ENCODE measurements at places on chromosomes 4 and X.

DNA sequence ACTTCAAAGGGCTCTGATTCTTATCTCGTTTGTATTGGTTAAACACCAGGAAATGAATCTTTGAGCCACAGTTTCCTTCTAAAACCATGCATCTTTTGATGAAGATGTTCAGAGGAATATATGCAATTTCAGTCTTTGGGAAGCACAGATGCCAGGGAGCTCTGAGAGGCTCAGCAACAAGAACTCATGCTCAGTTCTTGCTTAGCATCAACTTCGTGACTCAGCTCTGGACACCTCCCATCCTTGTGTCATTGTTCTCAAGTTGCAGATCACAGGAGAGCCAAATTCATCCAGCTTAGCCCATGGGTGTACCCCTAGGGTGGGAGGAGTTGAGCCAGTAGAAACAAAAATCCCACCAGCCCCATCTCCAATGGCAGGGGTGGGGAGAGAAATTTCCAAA, 219.6 kb upstream of the MAOA start:
- DNase-seq, result no peak

GRCh38 chr4:105184316-105184980, 37.8 kb downstream of the TET2 start:
- no peak for DNase-seq

- DNase-seq, result no peak
Observed at GRCh38 chr4:112771-113170, 11.5 kb upstream of the ZNF718 start.

DNA sequence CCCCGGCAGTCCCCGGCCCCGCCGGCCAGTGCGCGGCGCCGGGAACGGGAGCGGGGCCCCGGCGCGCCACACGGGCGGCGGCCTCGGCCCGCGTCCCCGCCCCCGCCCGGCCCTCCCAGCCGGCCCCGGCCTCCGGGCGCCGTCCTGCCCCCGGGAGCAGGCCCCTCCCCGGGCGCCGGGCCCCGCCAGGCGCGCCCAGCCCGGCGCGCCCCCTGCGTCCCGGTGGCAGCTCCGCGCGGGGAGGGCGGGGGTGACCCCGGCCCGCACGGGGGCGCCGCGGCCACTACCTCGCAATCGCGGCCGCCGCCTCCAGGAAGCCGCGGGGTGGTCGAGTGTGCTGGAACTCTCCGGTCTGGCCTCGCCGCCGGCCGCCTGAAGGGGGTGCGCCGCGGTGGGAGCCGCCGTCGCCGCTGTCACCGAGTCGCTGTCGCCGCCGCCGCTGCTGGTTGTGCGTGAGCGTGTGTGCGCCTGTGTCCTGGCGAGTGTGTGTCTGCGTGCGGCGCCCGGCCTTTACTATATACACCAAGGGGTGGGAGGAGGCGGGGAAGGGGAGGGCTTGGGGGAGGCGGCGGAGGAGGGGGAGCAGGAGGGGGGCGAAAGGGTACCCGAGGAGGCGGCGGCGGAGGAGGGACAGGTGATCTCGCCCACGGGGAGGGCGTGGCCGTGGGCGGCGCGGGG, at the start of gene RAI2:
Gene RAI2 (minus strand): TSS at position 488 of the 678 bp plus-strand sequence. CDS start 59,288 bp downstream, outside the sequence.
- DNase-seq, result no peak

- no peak for DNase-seq
Observed at GRCh38 chr4:138500869-138501268, 258.7 kb upstream of the SLC7A11 start.

GRCh38 chrX:1167466-1167865, 45.0 kb downstream of the CRLF2 start:
- DNase-seq, result no peak

- DNase-seq, result no peak
Observed at GRCh38 chr4:155667222-155667567, 547 bp downstream of the GUCY1A1 start.

DNA sequence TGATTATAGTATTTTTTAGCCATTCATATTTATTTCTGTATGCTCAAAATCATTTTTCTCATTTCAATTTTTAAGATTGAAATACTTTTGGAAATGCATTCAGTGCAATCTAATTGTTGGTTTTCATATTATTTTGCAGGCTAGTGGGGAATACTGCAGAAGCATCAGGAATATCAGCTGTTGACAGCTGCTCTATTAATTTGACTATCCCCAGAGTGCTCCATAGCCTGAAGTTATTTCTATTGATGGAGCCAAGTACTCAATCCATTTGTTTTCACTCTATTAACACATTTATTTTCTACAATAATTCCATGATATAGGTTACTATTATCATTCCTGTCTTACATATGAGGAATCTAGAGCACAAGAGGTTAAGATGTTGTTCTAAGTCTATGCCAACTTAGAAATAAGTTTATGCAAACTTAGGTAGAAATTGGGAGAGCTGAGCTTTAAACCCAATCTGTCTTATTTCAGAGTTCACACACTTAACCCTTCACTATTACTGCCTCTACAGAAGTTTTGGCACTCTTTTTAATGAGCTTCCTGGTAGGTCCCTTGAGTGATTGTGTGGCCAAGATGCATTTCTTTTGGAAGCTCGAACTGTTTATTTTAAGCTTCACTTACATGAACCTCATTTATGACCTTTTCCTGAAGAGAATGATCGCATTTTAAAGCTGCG, 65.6 kb upstream of the PCDH18 start:
- no peak for DNase-seq

DNA sequence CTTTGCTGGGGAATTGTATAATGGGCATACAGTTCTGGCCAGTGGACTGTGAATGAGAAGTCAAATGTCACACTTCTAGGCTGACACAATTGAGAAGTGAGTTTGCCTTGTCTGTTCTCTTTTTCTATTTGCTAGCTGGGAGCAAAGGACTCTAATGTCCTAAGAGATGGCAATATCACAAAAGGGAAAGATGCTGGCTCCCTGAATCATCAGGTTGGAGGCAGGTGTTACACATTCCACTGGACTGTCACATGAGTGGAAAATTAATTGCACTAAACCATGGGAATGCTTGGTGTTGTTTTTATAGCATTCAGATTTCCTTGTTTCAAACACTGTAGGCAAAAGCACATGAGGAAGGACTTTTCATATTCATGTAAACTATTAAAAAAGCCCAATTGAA, 388.3 kb downstream of the ADAM29 start:
- DNase-seq, result no peak

DNA sequence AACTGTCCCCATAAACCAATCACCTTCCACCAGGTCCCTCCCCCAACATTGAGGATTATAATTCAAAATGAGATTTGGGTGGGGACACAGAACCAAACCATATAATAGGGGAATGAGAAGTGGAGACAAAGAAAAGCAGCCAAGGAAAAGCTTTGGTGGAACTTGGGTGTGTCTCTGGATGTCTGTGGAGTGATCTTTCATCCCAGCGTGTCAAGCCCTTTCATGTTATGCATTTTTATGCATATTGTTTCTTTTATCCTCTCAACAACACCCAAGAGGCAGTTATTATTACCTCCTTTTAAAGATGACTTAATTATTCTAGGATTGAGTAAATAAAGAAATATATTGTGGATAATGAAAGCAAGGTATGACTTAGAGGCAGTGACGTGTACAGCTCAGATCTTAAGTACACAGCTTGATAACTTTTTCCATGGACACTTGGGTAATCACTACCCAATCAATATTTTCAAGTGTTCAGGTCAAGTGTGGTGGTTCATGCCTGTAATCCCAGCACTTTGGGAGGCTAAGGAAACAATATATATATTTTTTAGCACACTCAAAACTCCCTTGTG, 42.6 kb upstream of the HOPX start:
- no peak for DNase-seq

GRCh38 chr4:82508806-82509428, 52.9 kb downstream of the TMEM150C start:
- DNase-seq, result no peak

- DNase-seq, result no peak
Observed at GRCh38 chr4:158050942-158051341, 121.9 kb downstream of the GASK1B start.

DNA sequence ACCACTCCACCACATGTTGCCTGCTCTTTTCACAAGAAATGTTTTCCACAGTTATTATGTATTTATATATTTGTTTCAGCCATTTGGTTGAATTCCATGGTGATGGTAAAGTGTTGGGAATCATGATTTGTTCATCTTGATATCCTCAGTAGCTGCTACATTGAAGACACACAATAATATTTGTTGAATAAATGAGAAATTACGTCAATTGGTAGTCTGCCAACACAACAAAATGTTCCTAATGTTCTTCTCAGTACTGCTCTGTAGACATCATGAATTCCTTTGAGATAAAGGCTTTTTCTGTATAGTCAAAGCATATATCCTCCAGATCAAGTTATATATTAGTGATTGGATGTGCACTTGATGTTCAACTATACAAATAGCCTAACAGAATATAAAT, 29.5 kb downstream of the CXXC4 start:
- DNase-seq, result no peak

DNA sequence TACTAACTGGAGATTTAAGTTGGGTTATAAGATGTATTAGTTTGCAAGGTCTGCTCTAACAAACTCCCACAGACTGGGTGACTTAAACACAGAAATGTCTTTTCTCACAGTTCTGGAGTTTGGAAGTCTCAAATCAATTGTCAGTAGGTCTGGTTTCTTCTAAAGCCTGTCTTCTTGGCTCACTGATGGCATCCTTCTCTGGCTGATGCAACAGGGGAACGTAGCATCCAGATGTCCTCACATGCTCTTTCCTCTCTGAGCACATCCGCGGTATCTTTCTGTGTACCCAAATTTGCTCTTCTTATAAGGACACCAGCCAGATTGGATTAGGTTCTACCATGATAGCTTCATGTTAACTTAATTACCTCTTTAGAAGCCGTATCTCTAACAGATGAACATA, 63.2 kb upstream of the BMP3 start:
- DNase-seq, result no peak

DNA sequence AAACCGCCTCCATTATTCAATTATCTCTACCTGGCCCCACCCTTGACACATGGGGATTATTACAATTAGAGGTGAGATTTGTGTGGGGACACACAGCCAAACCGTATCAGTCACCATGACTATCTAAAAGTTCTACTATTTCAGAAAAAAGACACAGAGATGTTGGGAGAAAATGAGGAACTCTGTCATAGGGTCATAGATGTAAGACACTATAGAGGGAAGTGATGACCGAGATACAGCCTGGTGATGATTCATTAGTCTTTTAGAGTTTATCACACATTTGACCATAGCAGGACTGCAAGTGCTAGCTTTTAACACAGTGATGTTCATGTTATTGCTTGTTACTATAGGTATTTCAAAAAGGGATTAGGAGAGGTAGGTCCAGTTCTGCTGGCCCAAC, 357.0 kb upstream of the AADAT start:
- no peak for DNase-seq

- DNase-seq, result no peak
Observed at GRCh38 chr4:49058306-49058705, 72.2 kb downstream of the CWH43 start.

- peak; percentile 13 for DNase-seq
Observed at GRCh38 chrX:132292793-132293192, 73.5 kb upstream of the RAP2C start.

DNA sequence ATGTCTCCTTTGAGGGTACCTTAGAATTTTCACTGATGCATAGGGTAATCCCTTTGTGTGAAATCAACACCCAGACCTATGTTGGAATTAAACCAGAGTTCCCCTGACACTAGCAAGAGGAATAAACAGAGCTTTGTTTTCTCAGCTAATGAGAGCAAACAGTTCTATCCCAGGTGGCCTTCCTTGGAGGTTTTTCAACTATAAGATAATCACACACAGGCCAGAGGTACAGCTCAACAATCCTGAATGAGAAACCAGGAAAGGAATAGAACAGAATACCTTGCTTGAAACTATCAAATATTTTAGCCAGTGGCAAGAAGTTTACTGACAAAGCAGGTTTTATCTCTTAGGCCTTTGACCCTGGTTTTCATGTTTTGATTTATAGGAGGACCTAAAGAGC, 100.2 kb downstream of the OTC start:
- no peak for DNase-seq

GRCh38 chr4:152572417-152573086, 36.7 kb upstream of the FBXW7 start:
- peak; percentile 26 for DNase-seq

DNA sequence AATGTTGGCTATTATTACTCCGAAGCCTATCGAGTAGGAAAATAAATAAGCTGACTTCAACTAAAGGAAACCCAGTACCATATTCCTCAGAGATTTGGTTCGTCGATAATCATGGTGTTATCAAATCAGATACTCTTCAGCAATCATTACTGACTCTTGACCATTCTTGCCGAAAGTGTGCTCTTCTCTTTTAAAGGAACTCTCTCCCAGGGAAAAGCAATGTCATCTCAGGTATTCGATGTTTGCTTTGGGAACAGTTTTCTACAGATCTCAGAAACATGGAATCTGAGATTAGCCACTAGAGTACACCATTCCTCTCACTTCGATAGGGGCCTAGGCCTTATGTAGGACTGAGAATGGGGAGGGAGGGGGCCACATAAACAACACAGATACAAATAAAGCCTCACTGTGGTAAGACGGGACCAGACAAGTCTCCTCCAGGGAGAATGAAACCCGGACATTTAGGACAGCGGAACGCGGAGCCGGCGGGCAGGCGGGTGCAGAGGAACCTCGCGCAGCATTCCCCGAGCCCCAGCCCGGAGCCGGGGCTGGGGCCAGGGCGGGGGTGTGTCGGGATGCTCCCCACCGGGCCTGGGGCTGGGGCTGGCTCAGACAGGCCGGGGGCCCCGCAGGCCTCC, 581 bp downstream of the DNAJB14 start:
- no peak for DNase-seq

DNA sequence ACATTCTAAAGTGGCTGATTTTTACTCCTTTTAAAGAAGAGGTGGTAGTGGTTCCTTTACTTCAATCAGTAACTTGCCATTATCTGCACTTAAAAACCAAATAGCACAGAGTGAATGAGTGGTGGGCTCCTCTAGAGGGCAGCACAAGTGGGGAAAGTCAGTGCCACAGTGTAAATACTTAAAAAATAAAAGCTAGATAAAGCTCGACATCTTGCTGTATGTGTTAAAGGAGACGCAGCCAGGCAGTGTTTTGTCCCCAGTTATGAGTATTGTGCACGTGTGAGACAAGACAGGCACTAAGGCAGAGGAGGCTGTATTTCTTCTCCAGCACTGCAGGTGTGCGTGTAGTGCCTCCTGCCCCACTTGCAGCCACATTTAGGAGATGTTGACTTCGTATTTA, 24.6 kb downstream of the NAP1L5 start:
- DNase-seq, result no peak

- DNase-seq, result no peak
Observed at GRCh38 chr4:7518871-7519637, 84.3 kb upstream of the PSAPL1 start.

- DNase-seq, result no peak
Observed at GRCh38 chrX:386239-386767, 404 bp downstream of the PPP2R3B start.

- no peak for DNase-seq
Observed at GRCh38 chr4:15674046-15674445, 7.6 kb upstream of the FAM200B start.

DNA sequence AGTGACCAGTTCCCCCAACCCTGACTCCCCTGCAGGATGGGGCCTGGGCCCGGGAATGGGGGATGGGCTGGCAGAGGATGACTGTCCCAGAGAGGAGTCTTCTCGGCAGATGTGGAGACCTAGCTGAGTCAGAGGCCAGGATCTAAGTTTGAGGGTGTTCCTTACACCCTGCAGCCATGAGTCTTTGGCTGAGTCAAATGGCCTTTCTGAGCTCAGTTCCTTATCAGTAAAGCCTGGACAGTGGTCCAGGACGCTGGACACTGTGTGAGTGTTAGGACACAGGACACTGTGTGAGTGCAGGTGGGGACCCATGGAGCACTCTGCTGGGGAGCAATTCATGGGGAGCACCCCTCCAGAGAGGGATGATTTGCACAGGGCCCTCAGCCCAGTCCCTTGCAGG, 5.0 kb downstream of the IL9R start:
- DNase-seq, result no peak

Data from non-pigmented ciliary epithelial cell (primary cell).